ENCODE measurements at places on chromosomes 1 and 21.

GRCh38 chr1:246508897-246509688 is 2.0 kb upstream of the SMYD3 start:
- no peak for DNase-seq

DNA sequence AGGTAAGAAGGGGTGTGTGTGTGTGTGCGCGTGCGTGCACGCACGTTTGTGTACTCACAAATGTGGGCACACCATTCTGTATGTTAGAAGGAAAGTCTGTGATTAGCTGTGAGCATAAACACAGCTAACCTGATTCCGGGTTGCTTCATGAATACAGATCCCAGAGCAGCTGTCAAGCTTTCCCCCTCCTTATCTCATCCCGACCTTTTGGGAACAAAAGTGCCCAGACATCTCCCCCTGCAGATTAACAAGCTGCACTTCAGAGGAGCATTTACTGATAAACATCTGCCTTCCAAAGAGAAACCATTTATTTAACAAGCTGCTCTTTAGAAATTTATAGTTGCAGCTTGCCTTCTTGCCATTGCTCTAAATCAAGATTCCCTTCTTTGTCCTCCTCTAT is 97.0 kb downstream of the MT1HL1 start:
- DNase-seq, result peak; percentile 23

DNA sequence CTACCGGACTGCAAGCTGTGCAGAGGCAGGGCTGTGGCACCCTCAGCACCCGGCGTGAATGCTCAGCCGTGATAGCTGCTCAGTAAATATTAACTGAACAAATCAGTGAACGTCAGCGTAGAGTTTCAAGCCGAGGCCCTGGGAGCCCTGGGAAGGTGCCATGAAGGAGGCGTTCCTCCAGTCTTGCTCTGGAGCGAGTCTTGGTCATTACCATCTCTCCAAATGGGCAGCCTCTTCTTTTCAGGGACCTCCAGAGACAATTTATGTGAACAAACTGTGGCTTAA is 449.2 kb downstream of the CAMTA1 start:
- DNase-seq, result no peak

DNA sequence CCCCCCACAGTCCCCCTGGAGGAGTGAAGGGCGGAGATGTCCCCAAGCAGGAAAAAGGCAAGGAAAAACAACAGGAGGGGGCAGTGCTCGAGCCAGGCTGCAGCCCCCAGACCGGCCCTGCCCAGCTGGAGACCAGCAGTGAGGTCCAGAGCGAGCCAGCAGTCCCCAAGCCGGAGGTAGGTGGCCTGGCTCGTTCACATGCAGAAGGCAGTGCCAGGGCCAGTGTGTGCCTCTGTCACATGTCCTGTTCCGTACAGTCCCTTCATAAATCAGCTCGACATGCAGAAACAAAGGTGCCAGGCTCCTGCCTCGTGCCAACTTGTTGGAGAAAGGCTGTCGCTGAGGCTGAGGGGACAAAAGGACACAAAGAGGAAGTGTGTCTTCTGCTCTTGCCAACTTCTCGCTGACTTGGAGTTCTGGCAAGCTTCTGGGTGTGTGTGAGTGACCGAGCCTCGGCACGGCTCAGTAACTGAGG is 24.1 kb upstream of the MPZL1 start:
- DNase-seq, result no peak

DNA sequence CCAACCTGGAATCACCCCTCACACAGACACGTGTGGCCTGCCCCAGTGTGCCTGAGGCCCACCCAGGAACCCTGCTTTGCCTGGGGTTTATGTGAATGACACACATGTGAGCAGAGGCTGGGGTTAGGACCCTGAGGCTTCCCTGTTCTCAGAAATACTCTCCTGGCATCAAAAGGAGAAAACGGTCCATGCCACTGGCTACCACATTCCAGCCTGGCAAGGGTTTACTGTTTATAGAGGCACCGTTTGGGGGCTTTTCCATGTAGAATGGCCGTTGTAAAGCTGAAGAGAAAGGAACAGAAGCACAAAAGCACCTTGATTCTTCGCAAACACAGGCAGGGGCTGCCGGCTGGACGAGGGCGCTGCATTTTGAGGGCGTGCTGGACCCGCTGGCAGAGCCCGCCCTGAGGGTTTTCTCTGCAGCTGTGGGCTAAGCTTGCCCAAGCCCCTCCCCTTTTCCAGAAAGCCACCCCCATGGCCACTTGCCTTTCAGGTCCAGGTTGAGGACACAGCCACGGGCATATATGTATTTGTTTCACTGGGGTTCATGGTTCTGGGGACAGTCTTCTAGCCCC is 13.0 kb downstream of the TFF3 start:
- DNase-seq, result no peak

DNA sequence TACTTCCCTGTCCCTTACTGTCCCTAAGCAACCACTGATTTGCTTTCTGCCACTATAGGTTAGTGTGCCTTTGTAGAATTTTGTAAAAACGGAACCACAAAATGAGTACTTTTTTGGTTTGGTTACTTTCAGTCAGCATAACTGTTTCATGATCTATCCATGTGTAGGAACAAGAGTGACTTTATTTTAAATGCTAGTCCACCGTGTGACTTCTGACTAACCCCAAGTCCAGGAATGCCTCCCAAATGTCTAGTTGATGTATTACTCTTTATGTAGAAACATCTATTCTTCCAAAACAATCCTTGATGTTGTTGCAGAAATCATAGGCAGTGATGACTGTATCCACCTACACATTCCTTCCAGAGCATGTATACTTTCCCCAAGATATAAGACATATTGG is 21.3 kb downstream of the ATPAF1 start:
- no peak for DNase-seq

DNA sequence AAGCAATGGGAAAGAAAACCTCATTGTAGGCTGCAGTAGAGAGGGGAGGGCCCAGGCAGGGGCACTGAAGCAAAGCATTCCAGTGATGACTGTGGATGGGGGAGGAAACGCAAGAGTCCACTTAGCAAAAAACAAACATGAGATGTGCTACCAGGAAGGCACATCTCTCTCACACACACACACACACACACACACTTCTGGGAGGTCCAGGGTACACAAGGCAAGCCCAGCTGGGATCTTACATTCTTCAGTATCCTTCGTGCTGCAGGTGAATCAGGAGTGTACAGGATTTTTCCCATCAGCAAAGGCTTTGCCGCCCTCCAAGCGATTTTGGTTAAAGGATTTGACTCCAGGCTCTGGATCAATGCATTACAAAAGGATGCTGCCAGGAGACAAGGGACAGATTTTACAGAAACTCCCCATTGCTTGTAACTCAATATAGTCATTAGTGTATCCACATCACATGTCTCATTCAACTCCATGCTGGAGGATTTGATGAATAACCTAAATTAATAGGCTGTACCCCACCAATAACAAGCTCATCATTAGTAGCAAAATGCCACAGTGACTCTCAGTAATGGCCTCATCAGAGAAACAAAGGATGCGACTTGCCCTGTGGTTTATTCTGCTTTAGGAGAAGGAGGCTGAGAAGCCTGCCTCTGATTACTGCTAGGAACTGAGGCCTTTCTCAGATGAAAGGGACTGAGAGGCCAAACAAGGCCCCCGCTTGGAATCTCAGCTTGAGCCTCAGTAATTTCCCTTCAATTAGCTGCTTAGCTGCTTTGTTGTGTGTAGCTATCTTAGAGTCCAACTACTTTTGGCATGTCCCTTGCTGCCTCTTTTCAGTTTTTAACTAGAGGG is 41.6 kb downstream of the ABCA4 start:
- DNase-seq, result no peak

DNA sequence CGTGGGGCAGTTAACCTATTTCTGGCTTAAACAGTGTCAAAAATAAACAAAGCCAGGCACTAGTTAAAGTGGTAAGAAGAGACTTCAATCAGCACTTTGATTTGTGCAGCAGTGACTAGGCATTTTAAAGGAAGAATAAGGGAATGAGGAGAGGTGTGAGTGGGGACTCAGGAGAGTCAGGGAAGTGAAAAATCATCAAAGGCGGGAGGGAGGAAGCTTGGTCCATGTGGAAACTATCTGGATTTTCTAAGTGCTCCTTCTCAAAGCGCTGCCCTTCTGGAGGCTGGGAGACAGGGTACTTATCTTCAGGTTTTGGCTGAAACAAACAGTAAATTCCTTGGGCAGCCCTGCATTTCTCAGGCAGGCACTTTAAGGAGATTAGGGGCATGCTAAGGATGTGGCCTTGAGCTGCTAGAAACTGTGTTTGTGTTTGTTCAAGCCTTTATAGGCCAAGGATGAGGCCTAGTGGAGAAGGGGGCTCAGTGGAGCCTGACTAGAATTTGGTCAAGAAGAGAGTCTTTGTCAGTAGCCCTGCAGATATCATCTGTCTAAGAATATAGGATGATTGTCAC is 486.5 kb downstream of the SIPA1L2 start:
- DNase-seq, result no peak

DNA sequence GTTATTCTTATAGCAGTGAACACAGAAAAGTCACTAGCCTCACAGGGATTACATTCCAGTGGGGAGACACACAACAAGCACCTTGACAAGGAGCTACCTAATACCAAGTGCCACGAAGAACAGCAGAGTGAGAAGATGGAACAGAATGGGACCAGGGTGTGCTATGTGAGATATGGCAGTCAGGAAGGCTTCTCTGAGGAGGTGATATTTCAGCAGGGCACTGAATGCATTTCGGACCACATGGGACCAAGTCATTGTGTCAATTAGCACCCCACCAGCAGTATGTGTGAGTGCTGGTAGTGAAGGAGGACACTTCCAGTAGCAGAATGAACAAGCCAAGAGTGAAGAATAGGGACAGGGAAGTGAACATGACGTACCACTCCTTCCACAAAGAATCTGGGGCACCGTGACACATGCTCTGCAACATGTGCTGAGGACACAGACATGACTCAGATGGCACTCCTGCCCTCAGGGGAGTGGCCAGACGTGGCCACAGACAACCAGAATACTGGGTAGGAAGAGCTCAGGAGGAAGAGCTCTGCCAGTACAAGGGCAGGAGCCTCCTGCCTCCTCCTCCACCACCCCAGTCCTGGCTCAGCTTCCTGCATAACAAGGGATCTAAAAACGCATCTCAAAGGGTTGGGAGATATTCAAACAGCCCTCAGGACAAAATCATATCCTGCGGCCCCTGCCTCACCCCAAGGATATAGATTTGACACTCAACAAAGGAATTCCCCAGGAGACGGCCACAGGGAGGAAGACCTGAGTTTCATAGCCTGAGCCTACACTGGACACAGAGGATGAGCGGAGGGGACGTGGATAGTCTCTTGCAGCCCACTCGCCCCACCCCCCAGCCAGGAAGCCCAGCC is 102.5 kb downstream of the TRABD2B start:
- no peak for DNase-seq

DNA sequence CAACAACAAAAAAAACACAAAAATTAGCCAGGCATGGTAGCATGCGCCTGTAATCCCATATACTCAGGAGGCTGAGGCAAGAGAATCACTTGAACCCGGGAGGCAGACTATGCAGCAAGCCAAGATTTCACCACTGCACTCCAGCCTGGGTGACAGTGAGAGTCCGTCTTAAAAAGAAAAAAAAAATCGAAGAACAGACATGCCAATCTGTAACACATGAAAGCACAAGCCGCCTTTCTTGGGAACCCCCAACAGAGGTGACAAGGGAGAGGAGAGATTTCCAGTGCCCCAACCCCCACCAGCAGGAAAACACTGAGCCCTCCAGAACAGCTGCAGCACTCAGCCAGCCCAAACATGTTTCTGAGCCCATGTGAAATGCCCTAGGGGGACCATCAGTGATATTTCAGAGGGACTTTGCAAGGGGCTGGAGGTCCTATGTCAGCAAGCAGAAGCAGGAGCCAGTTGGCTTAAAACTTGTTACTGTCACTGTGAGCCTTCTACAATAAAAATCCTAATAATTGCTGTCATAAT is 14.2 kb upstream of the EFNA1 start:
- DNase-seq, result no peak

- DNase-seq, result no peak
Observed at GRCh38 chr1:213737398-213738035, 250.3 kb upstream of the PROX1 start.

- no peak for DNase-seq
Observed at GRCh38 chr1:233465745-233466343, 138.3 kb downstream of the MAP3K21 start.

DNA sequence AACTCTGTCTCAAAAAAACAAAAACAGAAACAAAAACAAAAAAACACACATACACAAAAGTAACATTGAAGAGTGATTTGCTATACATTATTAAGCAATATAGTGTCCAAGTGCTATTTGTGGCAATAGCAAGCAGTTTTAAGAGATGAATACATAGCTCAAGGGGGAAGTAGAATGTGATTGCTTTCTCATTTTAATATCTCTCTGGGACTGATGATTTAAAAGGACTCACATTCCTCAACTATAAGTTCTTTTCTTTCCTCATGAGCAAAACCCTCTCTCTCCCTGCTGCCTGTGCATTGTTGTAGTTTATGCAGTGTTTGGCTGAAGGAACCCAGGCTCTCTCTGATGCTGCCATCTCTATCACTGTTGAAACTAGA is 47.0 kb upstream of the CSF1 start:
- no peak for DNase-seq

DNA sequence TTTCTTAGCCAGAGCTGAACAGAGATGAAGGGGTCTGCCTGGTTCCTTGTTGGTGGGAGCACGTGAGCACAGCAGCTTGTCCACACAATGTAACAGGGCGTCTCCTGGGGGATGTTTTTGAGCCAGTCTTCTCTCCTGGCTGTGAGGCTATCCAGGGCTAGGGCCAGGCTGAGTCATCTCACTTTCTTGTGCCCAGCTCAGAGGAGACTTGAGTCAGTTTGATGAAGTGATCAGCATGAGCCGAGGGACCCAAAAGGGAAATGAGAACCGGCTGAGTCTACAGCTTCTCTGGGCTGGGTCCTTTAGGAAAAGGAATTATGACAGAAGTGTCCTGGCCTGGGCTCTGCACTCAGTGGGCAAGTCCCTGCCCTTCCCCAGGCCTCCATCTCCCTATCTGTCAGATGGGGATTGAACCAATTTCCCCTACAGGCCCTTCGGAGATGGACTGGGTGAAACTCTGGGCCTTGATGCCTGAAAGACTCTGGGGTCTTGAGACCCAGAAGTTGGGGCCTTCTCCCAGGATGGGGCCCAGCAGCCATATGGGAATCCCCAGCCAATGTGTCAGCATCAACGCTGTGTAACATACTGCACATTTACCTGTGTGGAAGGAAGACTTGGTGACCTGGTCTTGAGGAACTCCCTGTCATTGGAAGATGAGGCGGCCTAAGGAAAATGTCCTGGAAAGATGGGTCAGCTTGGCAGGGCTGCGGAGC is 36.6 kb downstream of the DMRTB1 start:
- DNase-seq, result no peak

DNA sequence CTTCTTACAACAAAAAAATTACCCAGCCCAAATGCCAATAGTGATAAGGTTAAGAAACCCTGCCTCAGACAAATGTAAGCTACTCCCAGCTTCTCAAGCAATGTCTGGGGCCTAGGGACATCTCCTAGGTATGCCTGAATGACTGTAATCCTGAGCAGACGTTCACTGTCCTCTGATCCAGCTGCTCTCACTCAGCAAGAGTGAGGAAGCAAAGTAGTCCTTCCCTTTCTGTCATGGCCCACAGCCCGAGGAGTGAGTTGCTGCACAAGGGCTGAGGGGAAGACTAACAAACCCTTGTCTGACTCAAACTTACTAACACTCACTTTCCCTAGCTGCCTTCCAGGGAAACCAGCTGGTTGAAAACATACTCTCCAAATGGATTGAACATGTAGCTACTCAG is 124.9 kb upstream of the TNFSF4 start:
- DNase-seq, result no peak
